ENCODE measurements at places on chromosomes 11 and 22. TPM values are rescaled to one million over a fixed set of nuclear protein-coding genes. Genes with fewer than 3 reads are reported as not detected.

GRCh38 chr22:32335471-32335870 lies 22.2 kb upstream of the RFPL3 start:
- no peak for DNase-seq

GRCh38 chr22:40486962-40487602 lies 116.7 kb downstream of the SGSM3 start:
- DNase-seq, result peak; percentile 30

B4GALNT4 gene
- total RNA-seq, result 25.9 TPM

DNA sequence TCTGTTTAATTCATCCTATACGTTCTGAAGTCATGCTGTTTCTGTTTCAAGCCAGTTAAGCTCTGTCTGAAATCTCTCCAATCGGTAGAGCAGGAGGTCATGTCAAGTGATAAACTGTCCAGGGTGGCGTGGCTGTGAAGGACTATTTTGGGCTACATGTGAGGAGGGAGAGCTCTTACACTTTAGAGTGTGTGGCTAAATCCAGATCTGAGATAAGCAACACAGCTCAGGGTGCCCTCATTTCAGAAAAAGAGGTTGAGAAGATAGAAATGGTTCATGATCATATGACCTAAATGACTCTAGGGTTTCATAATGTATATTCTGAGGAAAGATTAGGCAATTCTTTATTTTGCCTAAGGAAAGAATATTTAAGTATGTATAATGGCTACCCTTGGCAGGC lies 8.4 kb downstream of the BLID start:
- no peak for DNase-seq

ELFN2 gene
- total RNA-seq, result 5.1 TPM

VSIG10L2 gene
- not detected for total RNA-seq

All from MCF 10A (cell line).